ENCODE measurements at places on chromosomes 1 and 21.

DNA sequence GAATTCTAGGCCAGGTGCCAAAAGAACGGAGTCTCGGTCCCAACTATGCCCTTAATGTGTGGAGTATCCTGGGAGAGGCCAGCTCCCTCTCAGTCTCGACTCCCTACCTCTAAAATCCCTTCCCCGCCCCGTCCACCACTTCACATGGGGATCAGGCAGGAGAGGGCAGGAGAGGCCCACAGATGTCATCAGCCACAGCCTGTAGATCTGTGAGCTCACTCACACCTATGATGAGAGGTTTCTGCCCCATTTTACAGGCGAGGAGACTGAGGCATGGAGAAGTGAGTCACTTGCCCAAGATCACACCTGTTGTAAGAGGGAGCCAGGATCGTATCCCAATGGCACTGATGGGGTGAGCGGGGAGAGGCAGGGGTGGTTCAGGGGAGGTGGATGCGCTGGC, 20.4 kb upstream of the EPHA8 start:
- DNase-seq: no peak

GRCh38 chr1:78665809-78666208, 16.2 kb downstream of the IFI44 start:
- DNase-seq: no peak

DNA sequence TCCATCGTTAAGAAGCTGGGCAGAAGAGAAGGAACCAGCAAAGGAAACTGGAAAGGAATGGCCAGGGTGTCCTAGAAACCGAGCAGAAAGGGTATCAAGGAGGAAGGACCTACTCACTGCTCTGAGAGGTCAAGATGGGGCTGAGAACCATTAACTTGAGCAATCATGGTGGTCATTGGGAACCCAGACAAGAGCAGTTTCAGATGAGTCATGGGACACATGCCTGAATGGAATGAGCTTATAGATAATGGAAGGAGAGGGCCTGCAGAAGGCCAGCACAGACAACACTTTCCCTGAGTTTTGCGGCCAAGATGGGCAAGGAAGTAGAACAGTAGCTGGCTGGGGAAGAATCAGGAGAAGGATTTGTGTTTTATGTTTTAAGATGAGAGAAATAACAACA, 383.2 kb downstream of the KIF26B start:
- no peak for DNase-seq

DNA sequence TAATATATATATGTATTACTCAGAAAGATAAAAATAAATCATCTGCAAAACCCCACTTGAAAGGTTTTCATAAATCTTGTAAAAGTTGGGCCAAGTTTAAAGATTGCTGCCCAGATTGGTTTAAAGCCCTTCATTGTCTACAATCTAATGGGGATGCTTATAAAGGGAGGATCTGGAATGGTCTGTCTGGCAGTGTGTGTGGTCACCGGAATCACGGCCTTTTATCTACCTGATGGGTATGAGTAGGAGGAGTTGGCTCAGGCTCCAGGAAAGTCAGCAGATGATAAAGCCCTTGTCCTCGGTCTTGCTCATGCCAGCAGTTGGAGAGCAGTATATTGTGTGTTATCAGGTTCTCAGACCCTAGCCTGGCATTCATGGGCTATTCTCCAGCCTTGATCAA, 197.7 kb downstream of the ROR1 start:
- no peak for DNase-seq

Measured in stimulated activated CD8-positive, alpha-beta memory T cell treated with anti-CD3 and anti-CD28 coated beads, Interleukin-4, amount 100 ng/mL, for 1 hour (primary cell).